ENCODE measurements at places on chromosomes 2 and 18.

GRCh38 chr2:236238751-236239150 is 25.5 kb downstream of the ASB18 start:
- DNase-seq = no peak

GRCh38 chr2:86235196-86235980 is 36.1 kb downstream of the MRPL35 start:
- DNase-seq = no peak

- DNase-seq = no peak
Observed at GRCh38 chr2:20448246-20448976, 1.5 kb downstream of the RHOB start.

- no peak for DNase-seq
Observed at GRCh38 chr2:70956141-70956540, 20.4 kb downstream of the ATP6V1B1 start.

- DNase-seq = peak; percentile 43
Observed at GRCh38 chr2:240595381-240596079, 9.0 kb downstream of the CAPN10 start.

DNA sequence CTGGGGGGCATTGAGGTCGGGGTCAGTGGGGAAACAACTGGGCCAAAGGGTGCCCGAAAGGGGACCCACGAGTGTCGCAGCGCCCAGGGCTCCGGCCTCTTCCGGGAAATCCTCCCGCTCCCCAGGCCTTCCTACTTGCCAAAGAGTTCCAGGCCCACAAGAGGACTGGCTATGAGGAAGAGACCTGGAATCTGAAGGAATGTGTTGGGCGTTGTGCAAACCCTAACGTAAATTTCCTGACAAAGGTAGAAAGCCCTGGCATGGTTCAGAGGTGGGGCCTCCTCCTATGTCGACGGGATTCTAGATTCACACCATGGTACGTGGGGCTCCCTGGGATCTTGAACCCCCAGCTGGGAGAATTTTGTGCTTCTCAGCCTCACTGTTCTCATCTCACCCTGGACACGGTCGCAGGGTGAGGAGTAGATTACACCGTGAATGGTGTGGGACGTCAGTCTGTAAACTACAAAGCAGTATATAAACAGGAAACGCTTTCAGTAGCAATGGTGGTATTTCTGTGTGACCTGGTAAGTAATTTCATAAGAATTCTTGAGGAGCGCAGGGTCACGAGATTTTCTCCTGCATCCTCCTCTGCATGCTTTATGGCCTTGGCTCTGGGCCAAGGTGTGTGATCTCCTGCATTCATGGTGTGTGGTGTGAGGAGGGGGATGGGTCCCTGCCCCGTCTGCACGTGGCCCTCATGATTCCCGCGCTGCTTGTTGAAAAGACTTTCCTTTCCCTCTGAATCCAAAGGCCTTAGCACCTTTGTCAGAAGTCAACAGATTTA is 868 bp downstream of the HSBP1L1 start:
- peak; percentile 29 for DNase-seq

DNA sequence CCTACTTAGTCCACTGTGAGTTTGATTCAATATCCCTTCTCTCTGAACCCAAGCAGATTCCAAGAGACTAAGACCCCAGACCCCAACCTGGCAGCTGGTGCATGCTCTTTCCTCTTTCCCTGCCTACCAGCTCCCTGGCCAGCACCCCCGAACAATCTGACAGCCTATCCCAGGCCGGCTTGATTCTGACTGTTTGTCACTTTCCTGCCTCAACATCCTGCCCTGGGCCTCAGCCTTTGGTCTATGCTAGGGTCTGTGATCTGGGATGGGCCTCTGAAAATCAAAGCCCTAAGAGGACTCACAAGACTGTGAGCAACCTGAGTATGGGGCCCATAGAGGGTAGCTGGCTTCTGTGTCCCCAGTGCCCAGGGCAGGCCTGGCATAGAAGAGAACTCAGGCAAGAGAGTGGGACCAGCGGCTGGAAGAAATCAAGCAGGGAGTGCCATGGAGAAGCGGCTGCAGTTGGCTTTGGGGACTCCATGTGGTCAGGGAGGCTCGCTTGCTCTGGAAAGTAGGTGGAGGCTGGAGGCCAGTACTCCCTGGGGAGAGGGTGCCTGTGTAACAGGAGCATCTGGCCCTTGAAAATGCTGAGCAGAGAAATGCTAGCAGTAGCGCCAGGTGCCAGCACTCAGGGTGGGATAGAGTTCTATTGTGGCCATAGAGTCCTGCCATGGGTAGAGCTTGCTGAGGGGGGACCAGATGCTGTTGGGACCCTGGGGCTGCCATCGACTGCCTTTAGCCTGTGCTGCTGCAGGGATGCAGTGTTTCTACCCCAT is 343.9 kb downstream of the DYSF start:
- no peak for DNase-seq

- no peak for DNase-seq
Observed at GRCh38 chr2:28607730-28608499, 112.1 kb downstream of the PLB1 start.

DNA sequence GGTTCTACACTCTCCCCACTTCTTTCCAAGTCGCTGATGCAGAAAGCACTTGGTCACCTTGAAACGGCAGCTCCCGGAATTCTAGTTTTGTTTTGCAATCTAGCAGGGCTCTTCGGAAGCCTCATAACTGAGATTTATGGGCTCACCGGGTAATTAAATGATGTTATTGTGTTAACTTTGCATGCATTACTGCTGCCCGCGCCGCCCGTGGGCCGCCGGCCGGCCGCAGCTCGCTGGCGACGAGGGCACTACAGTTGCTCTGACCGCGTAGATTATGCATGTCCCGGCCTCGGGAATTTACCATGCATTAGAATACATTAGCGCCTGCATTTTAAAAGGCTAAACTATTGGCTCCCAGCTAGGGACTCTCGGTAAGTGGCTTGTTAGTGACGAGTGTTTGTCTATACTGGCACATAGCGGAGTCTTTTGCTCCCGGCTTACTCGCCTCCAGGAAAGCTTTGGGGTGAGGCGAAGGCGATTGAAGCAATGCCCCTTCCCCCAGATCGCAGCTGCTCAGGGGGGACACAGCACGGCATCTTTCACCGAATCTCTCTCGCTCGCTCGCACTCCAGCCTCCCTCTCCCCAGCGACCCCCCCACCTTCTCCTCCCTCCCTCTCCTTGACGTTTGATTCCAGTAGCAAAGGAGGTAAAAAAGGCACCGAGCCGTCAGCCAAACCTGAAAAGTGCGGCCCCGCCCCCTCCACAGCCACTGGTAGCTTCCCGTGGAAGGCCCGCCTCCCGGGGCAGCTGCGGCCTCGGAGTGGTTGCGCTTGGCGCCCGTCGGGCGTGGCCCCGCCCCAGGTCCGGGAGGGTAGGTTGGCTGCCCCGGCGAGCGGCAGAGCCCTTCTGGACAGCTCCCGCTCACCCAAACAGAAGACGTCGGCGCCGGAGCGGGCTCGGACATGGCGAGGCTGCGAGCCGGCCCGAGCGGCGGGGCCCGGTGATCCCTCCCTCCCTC is at the start of gene ONECUT2:
TSS of gene ONECUT2 (plus strand) at position 839 of the 959 bp plus-strand sequence. CDS start 343 bp downstream, outside the sequence.
- peak; percentile 80 for DNase-seq

- DNase-seq = no peak
Observed at GRCh38 chr2:240250985-240251847, 110.8 kb upstream of the OTOS start.

- no peak for DNase-seq
Observed at GRCh38 chr2:43333656-43334144, 107.3 kb upstream of the ZFP36L2 start.

DNA sequence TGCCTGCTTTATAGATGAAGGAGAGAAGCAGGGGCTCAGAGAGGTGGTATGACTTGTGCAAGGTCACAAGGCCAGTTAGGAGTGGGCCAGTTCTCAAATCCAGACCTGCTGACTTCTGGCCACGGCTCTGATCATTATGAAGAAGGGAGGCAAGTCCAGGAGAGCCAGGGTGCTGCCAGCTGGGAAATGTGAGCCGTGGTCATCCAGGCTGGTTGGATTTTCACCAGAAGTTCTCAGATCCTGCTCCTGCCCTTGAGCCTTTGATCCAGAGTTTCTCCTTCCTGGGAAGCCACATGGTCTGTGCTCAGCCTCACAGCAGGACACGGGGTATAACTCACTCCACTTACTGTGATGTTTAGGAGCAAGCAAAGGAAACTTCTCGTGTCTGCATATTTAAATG is 239.9 kb downstream of the KLHL29 start:
- DNase-seq = no peak

- peak; percentile 20 for DNase-seq
Observed at GRCh38 chr2:176637486-176638166, 368.4 kb downstream of the MTX2 start.

DNA sequence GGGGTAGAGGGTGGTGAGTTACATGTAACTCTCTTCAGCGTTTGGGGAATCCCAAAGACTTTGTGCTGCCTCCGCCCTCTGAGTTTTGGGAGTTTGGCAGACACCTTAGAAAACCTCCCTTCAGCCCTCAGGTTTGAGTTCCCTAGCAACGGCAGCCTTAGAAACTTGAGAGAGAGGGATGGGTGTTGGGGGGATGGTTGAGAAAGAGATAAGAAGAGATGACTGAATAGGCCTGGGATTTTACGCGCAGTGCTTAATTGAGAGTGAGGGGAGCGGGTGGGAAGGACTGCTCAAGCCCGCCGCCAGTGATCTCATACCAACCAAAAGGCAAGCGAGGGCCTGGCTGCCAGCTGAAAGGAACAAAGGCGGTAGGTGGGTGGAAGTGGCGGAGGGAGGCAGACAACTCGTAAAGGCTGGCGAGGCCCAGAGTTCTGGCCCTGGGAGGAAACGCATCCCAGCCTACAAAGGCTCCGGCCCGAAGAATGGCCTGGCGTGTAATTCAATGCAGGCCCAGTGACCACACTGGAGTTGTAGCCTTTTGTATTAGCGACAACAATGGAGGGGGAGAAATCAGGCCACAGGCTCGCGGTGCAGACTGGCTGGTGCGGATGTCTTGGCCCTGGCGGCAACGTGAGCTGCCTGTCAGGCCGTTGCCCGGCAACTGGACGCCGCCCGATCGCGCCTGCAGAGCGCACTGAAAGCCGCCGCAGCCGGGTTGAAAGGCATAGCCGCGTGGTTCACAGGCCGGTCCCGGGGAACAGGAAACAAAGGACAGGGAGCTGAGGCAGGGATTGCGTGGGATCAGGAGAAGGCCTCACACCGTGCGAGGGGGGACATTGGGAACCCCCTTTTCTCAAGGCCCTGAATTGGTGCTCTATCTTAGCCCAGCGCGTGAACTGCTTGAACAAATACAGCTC is 39.9 kb upstream of the DARS1 start:
- DNase-seq = no peak

GRCh38 chr2:46325182-46325928 is 28.1 kb downstream of the EPAS1 start:
- no peak for DNase-seq

DNA sequence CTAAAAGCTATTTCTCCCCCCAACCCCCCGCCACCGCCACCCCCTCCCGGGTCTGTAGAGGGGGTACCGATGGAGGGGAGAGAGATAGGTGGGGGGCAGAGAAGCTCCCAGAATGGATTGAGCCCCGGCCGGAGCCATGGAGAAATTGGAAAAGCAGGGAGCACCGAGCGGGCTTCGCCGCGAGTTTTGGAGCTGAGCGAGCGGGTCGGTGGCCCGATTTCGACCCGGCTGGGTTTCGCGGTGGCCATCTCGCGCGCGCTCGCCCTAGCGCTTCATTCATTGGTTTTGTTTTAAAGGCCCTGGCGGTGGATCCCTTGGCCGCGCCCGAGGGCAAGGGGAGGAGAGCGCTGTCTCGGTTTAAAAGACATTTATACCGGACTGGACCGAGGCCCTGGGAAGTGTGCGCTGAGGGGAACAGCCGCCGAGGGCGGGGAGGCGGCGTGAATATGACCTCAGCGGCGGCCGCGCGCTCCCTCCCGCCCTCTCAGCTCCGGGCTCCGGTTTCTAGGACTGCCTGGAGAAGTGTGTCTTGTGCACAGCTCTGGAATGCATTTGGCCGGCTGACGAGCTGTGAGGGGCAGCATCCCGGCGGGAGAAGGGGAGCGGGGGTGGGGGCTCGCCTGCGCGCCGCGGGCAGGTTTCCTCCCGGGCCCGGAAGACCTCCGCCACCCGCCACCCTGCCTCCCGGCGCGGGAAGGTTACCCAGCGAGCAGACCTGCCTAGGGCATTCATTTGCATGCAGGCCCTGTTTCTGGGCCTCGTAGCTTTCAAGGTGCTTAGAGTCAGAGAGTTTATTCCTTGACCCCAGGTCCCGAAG is 1.7 kb upstream of the SMAD7 start:
- DNase-seq = peak; percentile 60

GRCh38 chr2:232776435-232776834 is at the start of gene KCNJ13:
KCNJ13 (minus strand) TSS chr2:232776565; CDS start chr2:232771362, 5,203 bp downstream.
- DNase-seq = no peak

- peak; percentile 34 for DNase-seq
Observed at GRCh38 chr2:12556762-12557161, 160.0 kb upstream of the TRIB2 start.

GRCh38 chr2:137947728-137948336 is 16.4 kb upstream of the HNMT start:
- peak; percentile 35 for DNase-seq

- no peak for DNase-seq
Observed at GRCh38 chr18:12574494-12575185, 83.3 kb downstream of the SPIRE1 start.

- no peak for DNase-seq
Observed at GRCh38 chr2:112812318-112813267, 24.0 kb downstream of the IL1B start.

GRCh38 chr2:165691615-165692014 is 102.4 kb downstream of the GALNT3 start:
- no peak for DNase-seq

- DNase-seq = peak; percentile 41
Observed at GRCh38 chr2:218658671-218659257, 659 bp downstream of the ZNF142 start.

All from stimulated activated CD4-positive, alpha-beta T cell treated with anti-CD3 and anti-CD28 coated beads, Interleukin-2, amount 100 ng/mL, for 24 hours (primary cell).